ENCODE measurements at places on chromosomes 12 and 14.

DNA sequence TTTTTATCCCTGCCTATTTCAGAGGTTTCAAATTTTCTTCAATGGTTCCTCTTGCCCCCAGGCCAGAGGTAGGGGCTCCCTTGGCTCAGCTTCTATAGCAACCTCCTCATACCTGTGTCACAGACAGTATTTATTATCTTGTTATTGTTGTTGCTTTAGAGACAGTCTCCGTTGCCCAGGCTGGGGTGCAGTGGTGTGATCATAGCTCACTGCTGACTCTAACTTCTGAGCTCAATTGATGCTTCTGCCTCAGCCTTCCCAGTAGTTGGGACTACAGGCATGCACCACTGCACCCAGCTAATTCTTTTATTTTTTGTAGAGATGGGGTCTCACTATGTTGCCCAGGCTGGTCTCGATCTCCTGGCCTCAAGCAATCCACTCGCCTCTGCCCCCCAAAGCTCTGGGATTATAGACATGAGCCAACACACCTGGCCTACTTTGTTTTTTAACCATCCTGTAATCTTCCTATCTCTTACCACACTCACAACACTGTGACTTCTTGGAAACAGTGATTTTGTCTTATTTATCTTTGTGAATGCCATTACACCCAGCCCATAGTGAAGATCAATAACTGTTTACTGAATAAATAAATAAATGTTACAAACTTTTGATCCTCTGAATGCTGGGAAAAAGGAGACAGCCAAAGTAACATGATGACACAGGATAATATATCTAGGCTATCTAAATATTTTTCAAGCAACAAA lies 95.9 kb downstream of the PHLDA1 start:
- no peak for DNase-seq

DNA sequence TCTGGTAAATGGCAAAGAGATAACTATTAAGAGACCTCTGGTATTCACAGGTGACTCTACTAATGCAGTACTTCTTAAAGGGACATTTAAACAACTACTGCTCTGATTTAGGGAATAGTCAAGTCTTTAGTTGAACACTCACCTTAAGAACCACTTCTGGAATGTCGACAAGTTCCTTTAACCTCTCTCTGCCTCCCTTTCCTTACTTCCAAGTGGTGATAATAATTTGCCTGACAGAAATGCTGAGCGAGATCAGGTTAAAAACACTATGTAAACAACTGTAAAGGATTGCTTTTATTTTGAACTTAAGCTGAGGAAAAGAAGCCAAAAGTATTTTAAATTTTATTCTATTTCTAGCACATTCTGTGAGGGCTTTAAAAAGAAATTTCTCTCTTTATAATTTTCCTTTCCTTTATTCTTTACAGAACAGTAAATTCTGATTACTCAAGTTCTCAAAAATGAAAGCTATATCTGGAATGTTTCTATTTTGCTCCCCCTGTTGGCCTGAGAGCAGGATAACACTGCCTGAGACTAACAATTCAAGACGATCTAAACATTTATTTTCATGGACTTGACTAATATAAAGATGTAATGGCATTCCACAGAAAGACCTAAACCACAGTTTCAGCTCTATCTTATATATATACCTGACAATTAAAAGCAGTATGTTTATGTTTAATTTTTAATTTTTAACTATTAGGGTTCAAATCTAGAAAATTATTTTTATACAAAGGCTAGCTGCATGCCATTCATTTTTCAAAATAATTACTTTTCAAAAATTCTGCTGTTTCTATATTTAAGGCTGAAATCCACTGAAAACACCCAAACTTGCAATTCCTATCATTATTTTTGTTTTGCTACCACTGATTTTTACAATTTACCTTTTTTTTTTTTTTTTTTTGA lies 29.2 kb downstream of the ZCCHC8 start:
- peak; percentile 78 for DNase-seq

DNA sequence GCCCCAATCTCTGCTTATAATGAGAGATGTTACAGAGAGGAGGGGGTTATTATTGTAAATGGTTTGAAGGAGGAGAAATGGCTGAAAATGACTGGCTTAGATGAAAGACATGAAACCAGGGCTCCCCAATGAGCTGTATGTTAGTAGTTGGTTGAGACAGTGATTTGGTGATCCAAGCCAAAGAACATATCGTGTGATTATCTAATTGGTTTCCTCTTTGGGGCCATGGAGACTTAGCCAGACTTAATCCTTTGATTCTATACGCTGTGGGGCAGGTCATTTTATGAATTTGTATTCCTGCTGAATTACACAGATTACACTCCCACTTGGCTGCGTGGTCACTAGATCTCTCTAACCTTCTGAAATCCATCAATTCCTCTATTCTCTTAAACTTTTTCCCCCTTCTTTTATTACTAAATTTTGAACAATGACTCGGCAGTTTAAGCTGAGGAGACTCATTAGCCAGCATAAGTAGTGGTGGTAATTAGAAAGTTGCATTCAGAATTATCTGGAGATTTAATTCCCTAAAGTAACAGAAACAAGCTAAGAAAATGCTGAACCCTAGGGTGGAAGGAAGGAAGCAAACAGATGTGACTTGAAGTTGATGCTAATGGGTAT lies 5.3 kb downstream of the TTC8 start:
- DNase-seq, result no peak

DNA sequence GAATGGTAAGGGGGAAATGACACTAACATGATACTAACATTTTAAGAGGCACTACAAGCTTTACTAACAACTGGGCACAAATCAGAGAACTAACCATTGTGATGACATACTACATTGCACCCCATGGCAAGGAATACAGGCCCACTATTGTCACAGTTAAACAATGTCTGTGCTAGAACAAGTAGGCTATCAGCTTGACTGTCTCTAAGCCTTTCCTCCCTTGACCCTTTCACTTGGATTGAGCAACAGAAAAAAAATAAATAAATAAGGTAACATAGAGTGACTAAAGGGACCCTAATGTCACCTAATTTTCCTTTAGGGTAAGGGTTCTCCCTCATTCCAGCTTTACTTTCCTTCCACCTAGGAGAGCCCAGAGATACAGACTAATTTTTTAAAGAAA lies 4.4 kb downstream of the SLC38A2 start:
- no peak for DNase-seq

DNA sequence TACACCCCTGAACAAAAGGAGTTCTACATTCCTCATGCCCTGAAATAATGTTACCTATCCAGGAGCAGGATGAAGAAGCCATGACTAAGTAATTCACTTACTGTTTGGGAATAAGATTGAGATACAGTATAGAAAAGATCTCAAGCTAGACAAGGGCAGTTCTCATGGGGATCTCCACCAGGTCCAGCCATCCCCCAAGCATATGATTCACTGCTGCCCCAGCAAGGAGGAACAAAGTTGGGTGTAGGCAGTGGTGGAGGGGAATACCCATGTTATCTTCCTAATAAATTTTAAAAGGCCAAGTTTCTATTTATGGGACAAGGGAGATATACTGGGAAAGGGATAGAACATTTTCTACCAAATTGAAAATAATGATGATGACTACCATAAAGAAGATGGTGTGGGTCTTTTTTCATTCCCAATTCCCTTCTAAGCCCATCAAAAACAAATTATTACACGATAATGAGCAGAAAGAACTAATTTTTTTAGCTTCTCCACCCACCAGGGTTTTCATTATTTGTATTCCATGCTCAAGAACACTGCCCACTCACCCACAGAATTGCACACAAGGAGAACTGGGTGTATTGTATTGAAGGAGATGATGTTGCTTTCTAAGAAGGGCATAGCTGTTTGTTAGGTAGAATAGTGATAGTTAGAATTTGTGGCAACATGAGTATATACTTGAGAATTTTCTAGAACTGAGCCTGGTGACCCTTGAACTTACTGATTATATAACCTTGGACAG lies 204.6 kb downstream of the BTG1 start:
- DNase-seq, result no peak

DNA sequence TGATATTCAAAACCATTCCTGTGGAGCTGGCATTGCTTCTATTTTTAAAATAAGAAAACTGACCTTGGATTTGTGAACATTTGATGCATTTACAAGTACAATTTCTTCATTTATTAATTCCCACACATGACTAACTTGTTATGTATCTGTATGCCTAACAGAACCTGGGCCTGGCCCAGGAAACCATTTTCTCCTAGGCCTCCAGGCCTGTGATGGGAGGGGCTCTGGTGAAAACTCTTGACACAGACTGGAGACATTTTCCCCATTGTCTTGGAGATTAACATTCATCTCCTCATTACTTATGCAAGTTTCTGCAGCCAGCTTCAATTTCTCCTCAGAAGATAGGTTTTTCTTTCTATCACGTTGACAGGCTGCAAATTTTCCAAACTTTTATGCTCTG lies 42.0 kb downstream of the GLIPR1L2 start:
- no peak for DNase-seq

- DNase-seq, result no peak
Measured at GRCh38 chr14:22553445-22553844, 35.6 kb downstream of the DAD1 start.

DNA sequence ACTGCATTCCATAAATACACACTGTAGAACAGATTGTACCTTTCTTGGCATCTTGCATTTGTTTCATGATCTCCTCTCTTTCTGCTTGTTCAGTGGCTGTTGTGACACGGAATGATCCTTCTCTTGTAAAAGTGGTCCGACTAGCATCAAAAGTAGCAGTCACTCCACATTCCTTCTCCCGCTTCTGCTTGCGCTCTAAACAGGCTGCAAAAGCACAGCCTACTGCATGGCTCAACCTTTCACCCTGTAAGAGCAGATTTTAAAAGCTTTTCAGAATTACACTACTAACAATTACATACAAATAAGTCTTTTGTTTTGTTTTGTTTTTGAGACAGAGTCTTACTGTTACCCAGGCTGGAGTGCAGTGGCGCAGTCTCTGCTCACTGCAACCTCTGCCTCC lies 49.8 kb downstream of the PAPLN start:
- DNase-seq, result no peak

DNA sequence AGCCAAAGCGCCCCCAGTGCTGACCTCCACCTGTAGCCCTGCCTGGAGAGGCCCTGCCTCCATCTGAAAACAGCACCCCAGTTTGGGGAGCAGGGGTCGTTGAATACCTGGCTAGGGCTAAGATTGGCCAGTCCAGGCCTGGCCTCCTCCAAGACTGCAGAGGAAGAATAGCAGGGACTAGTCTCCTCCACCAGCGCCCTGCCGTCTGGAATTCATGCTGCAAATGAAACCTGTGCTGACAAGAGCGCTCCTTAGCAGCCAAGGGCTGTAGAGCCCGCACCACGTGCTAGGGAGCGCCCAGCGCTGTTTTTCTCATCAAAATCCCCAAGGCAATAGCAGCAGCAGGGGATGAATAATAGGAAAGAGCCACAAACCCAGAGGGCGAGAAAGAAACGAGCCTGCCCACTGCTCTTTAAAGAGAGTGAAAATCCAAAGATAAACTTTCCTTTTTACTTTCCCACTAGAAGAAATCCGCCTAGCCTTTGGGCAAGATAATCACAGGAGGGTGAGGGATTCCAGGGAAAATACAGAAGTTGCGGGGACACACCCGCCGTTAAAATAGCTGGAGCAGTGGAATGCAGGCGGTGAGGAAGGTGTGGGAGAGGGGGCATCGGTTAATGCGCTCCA lies 3.3 kb downstream of the COL2A1 start:
- peak; percentile 55 for DNase-seq

Measured in fibroblast of upper back skin (primary cell).